ENCODE measurements at places on chromosomes 1 and 21. TPM values are rescaled to one million over a fixed set of nuclear protein-coding genes. Genes with fewer than 3 reads are reported as not detected.

C1QTNF12 gene
- total RNA-seq = 4.9 TPM

DNAJC28 gene
- 0.56 TPM for total RNA-seq

NGF gene
- not detected for total RNA-seq

- DNase-seq = no peak
Observed at GRCh38 chr1:87212431-87213134, 116.1 kb upstream of the LMO4 start.

GRCh38 chr1:18875107-18875795 lies 15.8 kb upstream of the TAS1R2 start:
- peak; percentile 87 for DNase-seq

GRCh38 chr1:161082996-161083747 lies 6.2 kb downstream of the NECTIN4 start:
- DNase-seq = no peak

DNA sequence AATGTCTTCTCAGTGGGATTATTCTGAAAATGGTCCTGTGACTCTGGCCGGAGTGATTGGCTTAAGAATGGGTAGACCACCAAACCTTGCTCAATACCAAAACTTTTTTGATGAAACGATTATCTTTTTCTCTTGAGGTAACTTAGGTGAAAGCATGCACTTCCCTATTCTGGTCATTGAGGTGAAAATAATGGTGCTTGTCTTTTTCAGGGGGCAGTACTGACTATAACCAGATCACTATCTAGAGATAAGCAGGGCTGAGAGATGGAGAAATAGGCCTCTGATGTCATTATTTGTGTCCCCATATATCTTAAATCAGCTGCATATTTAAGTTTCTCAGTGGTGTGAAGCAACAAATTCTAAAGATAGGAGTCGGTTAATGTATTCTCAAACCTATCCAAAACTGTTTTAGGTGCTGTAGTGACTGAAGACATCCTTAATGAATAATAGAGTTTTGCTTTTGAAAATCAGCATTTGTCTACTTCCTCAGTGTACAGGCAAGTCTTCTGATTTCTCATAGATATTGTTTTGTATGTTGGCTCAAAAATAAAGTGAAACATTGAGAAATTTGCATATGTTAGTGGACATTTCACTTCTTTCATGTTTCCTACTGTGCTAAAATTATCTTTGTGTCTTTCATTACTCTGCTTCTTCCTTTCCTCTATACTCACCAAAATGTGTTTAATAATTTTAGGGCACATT lies 735.3 kb upstream of the ADGRL4 start:
- DNase-seq = no peak

- no peak for DNase-seq
Observed at GRCh38 chr1:184442260-184442659, 55.4 kb downstream of the C1orf21 start.
